ENCODE measurements at places on chromosomes 1 and 21.

DNA sequence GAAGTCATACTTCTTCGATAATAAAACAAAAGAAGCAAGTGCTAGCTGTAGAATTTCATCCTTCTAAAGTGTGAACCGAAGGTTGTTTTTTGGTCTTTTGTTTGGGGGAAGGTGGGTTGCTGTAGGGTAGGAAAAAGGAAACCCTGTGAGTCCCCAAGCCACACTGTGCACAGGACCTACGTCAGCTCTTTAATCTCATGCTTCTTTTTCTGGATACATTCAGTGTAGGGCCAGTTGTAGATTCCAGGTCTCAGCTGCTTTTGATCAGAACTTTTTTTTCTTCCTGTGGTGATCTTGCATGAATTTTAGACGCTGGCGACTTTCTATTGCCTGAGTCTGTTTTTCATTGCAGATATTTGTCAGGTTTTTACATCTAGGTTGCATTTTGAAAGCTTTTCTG, 40.2 kb downstream of the BCL9 start:
- DNase-seq, result no peak

DNA sequence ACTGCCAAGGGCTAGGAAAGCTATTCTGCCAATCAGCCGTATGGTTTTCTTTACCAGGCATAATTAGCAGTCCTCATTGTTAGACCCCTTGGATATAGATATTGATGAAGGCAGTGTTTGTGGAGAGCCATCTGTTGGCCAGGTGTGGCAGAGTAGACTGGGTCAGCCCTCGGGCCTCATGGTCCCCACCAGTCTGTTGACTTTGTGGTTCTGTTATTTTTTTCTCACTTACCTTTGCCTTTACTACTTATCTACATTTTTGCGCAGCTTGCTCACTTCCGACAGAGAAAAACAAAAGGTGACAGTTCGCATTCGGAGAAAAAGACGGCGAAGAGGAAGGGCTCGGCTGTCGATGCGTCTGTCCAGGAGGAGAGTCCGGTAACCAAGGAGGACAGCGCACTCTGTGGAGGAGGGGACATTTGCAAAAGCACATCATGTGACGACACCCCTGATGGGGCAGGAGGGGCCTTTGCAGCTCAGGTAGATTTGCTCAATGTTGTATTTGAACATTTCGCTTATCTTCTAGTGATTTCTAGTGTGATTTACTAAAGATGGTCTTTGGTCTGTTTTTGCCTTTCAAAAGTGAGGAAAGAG, 2.3 kb downstream of the PCNT start:
- no peak for DNase-seq

DNA sequence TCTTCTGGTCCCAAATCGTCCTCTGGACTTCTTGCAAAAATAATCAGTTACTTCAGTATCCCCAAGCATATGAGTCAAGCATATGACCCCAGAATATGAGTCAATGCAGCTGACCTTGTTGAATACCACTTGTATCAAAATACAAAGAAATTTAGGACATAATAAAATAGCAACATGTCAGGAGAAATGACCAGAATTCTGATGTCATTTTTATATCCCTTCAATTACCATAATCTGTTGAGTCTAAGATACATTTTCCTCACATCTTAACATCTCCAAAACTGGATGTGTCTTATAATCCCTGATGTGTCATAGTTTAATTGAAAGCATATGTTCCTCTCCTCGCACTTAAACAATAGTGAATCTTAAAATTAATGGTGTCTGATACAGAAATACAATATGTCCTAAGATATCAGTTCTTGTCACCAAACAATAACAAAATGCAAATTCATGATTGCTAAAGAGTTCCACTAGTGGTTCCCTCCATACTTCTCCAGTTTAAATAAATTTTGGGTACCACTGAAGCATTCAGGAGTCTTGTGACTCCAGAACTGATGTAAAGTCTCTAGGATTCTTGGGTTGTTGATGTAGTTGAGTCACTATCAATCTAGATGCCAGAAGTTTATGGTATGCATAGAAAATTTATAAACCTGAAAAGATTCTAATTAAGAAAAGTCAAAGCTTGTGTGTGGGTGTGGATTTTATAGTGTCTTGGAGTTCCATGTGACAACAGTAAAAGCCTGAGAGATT, 41.8 kb downstream of the KIFAP3 start:
- DNase-seq, result no peak

GRCh38 chr1:184860535-184860934, 105.9 kb upstream of the EDEM3 start:
- no peak for DNase-seq

GRCh38 chr1:161330346-161330745, 16.2 kb downstream of the SDHC start:
- DNase-seq, result no peak

GRCh38 chr1:240691909-240692705, 80.2 kb upstream of the GREM2 start:
- DNase-seq, result no peak

GRCh38 chr1:34444516-34444915, 267.8 kb downstream of the C1orf94 start:
- DNase-seq, result no peak

- DNase-seq, result no peak
These were observed 27.7 kb downstream of the UCHL5 start for GRCh38 chr1:193031431-193031830.

DNA sequence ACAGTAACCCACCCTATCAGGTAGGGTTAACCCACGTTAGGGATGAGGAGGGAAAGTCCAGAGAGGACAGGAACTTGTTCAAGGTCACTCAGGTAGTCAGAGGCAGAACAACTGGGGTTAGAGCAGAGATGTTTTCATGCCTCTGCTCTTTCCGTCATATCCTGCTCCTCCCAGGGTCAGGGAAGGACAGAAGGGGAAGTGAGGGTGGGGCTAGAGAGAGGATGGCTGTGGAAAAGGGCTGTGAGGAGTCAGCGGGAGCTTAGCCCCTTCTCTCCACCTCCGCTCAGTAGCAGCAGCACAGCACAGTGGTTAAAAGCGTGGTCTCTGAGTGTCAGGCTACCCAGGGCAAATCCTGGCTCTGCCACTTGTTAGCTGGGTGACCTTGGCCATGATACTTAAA, 36.5 kb downstream of the DDX20 start:
- no peak for DNase-seq

- no peak for DNase-seq
These were observed 130.2 kb downstream of the PRDM2 start for GRCh38 chr1:13830170-13830569.

DNA sequence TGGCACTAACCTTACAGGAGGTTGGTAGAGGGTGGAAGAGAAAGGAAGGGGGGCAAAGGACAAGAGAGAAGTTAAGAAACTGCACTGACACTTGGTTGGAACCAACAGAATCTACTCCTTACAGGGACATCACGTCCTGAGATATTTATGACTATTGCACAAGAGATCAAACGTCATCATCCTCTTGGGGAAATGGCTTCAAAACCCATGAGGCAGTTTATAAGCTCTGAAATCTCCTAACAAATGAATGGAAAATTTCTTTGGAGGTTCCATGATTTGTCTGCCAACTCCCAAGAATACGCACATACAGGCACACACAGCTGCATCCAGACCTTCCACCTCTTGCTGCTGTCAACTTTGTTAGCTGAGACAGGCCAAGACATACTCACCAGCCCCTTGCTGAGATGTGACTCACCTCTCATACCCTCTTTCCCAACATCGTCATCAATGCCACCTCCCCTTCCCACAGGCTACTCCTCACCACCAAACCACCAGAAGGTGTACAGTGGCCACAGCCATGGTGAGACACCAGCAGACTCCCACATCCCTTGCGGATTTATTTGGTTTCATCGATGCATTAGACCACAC, 135.5 kb downstream of the SETD4 start:
- peak; percentile 77 for DNase-seq

- no peak for DNase-seq
These were observed 18.0 kb upstream of the STUM start for GRCh38 chr1:226530591-226530990.

- DNase-seq, result no peak
These were observed 3.4 kb upstream of the GPR89B start for GRCh38 chr1:147924813-147925212.

GRCh38 chr1:200429221-200429751, 19.4 kb upstream of the ZNF281 start:
- no peak for DNase-seq

DNA sequence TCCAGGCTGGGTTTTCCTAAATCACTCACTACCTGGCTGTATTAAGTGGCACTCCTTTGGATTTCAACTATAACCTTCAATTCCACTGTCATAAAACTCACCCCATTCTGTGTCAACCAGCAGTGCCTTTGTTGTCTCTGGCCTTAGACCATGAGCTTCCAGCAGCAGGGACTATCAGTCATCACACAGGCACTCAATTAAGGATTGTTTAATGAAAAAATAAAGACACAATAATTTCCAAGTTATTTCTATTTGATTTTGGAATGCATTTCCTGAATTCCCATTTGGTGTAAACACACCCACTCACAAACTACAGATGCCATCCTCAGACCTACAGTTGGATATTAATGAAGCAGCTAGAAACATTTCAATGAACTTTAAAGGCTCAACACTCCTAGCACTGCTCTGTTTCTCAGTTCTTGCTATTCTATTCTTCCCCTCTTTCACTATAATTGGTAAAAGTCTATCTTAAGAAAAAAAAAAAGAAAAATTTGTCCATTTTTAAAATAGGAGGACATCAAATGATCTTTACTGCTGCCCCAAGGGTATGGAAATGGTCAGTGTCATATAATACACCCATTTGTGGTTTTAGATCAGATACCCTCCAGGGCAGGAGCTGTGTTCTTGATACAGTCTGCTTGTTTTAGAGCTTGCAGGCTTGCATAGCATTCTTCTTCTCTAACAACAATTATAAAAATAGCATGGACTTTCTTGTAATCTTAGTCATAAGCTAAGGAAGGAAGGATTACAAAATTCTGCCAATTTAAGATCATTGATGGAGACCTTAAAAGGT, 156.4 kb downstream of the PTGER3 start:
- DNase-seq, result no peak

DNA sequence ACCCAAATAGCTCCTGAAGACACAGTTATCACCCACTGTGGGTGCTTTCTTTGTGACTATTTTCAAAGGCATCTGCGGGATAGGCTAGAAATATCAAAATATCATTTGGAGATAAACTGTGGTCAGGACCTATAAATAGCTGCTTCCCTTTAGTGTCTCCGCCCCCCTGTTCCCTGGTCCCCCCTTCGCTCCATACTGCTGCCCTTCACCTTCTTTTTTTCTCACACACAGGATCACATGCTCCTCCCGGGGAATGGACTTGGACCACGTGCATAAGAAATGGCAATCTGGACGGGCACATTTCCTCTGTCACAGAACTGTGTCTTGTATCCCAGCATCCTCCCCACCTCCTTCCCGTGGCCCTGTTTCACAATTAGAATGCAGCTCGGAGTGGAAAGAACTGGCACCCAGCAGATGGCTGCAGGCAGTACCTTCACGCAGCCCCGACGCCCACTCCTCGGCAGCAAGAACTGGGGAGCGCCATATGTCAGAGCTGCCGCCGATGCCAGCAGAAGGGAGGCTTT, 68.8 kb upstream of the SSX2IP start:
- DNase-seq, result no peak

- DNase-seq, result no peak
These were observed 40.6 kb upstream of the SLC2A1 start for GRCh38 chr1:42999308-42999707.

DNA sequence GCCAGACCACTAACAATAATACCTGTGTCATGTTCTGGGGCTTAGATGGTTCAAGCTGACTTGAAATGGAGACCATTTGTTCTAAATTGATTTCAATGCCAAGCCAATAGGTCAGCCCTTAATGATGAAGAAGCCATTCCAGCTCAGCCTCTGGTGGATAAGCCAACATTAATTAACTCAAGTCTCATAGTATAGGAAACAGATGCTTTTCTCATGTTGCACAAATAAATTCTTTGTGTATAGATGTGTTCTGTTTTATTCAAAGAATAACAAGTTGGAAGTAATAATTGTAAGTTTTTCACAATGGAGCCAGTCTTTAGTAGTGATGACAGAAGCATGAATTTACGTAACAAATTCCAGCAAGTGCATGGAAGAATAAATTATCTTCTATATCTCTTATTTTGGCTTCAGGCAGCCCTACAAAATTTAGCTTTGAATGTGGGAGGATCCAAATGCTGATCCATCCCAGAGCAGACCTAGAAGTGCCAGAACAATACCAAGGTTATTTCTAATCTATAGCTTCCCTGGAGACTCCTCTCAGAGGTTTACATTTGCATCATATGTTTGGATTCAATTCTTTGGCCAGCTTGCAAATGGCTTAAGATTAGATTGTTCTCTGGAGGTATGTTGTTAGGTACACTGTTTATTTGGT, 42.2 kb upstream of the C1orf105 start:
- DNase-seq, result no peak

DNA sequence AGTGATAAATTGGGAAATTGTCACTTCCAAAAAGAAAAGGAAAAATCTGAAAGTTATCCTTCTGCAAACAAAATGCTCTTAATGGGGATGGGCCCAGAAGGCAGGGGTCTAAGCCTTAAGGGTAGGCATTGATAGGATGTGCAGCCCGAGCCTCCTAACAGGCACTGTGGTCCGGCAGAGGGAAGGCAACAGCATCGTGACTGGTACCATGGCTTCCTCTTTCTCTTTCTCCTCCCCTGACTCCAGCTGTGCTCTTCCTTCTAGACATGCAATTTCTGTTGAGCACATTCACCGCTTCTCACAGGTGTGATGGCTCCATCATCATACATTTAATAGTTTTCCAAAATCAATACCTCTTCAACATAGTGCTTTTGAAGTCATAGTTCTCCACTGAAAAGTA, 91.5 kb downstream of the SELENOF start:
- no peak for DNase-seq

GRCh38 chr1:228279011-228279721, 71.3 kb downstream of the OBSCN start:
- DNase-seq, result no peak

DNA sequence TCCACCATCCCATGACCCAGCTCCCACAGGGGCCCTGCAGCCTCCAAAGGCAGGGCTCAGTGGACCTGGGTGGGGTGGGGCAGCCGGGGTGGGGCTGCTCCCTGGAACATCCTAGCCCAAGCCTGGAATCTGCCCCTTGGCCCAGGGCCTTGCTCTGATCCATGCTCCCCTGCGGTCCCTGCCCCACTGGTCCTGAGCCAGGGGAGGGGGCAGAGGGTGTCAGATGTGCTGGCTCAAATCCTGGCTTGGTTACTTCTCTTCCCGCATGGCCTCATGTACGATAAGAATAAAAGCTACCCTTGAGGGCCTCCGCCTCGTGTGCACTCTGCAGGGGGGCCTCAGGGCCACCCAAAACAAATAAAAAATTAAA, 819 bp downstream of the SLC25A34 start:
- no peak for DNase-seq

GRCh38 chr1:228397966-228398365, 8.7 kb downstream of the TRIM11 start:
- no peak for DNase-seq

- DNase-seq, result no peak
These were observed 41.8 kb upstream of the C1orf198 start for GRCh38 chr1:230909974-230910754.

- no peak for DNase-seq
These were observed 166.6 kb downstream of the CLEC20A start for GRCh38 chr1:178330153-178330552.

DNA sequence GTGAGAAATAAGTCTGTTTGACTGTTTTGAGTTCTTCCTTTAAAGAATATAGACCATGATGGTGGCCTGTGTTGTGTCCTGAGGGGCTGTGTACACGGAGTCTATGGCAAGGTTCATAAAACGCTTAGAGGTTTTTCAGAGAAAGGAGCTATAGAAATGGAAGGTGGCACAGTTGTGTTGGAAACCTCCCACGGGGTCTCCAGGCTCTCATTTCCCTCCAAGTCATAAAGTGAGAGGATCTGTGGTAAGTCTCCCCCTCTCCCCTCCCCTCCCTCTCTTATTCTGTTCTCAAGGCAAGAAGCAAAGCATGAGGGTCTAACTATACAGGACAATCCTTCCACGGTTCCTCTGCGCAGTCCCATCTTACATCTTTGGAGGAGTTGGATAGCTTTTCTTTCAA, 139.2 kb downstream of the KIF26B start:
- no peak for DNase-seq

Data from AG04450 (cell line).